ENCODE measurements at places on chromosomes 4 and X. TPM values are rescaled to one million over a fixed set of nuclear protein-coding genes. Genes with fewer than 3 reads are reported as not detected.

The RLIM gene
- total RNA-seq = 50.9 TPM

The MGARP gene
- 0.34 TPM for total RNA-seq

The RHOH gene
- total RNA-seq = 0.29 TPM

DNA sequence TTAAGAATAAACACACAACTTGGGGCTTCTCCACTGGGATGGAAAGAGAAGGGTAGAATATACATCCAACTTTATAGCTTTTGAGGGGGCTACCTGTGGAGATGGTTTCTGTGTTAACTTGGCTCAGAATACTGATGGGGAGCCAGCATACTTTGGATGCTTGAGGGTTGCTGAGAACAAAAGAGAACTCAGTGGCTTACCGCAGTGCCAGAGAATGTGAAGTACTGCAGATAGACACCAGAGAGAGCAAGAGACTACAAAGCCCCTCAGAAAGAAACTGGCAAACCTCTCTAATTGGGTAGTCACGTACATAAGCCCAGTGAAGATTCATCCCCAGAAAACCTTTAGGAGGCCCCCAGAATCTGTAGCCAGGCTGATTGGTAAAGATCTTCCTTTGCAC, 214.4 kb downstream of the DCHS2 start:
- H3K27me3 ChIP-seq = peaks cover 4% of the 10 kb centered on the region
- DNase-seq = no peak
- no peak overlapping the region for H3K4me3 ChIP-seq
- no peak overlapping the region for H3K27ac ChIP-seq
- H3K4me1 ChIP-seq = no peaks in the 10 kb centered on the region

DNA sequence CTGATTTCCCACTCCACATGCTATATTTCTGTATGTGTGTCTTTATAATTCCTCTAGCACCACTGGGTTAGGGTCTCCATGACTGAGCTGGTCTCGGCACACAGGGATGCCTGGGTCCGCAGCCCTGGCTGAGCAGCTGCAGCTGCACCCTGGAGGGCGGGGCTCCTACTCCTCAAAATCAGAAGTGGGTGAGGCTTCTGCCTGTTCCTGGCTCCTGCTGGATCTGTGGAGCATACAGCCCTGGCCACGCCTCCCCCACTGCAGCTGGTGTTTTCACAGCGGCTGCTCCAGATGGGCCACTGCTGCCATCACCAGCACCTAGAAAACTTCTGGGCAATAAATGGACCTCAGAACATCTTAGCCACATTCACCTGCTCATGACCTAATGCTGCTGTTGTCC, 30.9 kb downstream of the SPCS3 start:
- no peak for DNase-seq
- H3K4me1 ChIP-seq = no peaks in the 10 kb centered on the region
- H3K36me3 ChIP-seq = peaks cover 45% of the 10 kb centered on the region

GRCh38 chrX:6386837-6387236, 148.1 kb downstream of the VCX3A start:
- no peaks in the 10 kb centered on the region for H3K36me3 ChIP-seq
- peaks cover 26% of the 10 kb centered on the region for H3K27me3 ChIP-seq
- no peak for DNase-seq
- no peaks in the 10 kb centered on the region for H3K4me1 ChIP-seq
- H3K4me3 ChIP-seq = no peak overlapping the region

DNA sequence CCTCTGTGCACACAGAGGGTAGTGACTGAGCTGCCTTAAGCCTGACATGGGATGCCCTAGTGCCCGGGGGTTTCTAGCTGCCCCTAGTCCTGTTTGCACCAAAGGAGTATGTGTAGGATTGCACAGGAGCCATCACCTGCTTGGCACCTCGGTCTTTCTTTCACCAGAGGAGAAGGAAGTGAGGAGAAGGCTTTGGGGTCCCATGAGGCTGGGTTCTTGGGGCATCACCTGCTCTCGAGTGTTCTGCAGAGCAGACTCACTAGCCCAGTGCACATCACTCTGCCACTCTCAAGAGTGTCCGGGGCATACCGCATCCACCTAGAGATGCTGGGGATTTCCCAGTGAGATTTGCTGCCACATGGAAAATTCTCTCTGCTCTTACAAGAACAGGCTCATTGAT, 40.5 kb upstream of the GPR78 start:
- no peak overlapping the region for H3K27ac ChIP-seq
- H3K4me3 ChIP-seq = no peak overlapping the region
- H3K36me3 ChIP-seq = no peaks in the 10 kb centered on the region
- no peak for DNase-seq
- peaks cover 30% of the 10 kb centered on the region for H3K4me1 ChIP-seq

DNA sequence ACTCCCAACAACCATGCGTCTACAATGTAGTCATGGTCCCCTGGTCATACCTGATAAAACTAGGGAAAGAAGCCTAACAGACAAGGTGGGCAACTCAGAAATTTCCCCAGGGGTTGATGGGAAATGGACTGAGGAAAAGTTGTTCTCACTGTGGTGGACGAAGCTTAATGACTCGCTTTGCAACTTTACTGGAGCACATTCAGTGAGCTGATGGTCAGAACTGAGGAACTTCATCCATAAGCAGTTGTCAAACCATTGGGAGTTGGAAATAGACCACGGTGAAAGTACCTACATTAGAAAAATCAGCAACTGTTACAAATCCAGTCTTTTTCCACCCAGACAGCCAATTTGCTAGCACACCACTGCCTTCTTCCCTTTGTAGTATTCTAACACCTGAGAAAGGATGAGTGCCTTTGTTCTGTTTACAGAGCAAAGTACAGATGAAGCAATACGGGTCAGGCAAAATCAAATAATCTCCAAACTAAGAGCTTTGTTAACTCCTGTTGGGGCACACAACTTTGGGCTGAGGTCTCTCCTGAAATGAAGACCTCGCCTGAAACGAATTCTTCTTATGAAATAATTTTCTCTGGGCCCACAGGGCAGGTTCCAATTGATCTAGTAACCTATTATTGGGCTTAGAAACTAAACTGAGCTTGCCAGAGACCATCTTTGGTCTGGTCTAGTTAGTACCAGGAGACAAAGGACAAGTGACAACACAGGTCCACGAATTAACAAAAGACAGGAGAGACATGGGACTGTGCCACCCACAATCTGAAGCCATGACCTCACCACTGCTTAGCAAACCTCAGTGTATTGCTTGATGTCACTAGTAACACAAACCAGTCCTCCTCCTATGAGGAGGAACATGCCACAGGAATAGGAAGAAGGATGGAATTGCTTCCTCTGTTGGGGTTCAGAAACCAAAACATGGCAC, 58.9 kb upstream of the NFKB1 start:
- peaks cover 23% of the 10 kb centered on the region for H3K4me1 ChIP-seq
- H3K36me3 ChIP-seq = no peaks in the 10 kb centered on the region
- no peaks in the 10 kb centered on the region for H3K27me3 ChIP-seq
- H3K27ac ChIP-seq = no peak overlapping the region
- DNase-seq = no peak
- no peak overlapping the region for H3K4me3 ChIP-seq

DNA sequence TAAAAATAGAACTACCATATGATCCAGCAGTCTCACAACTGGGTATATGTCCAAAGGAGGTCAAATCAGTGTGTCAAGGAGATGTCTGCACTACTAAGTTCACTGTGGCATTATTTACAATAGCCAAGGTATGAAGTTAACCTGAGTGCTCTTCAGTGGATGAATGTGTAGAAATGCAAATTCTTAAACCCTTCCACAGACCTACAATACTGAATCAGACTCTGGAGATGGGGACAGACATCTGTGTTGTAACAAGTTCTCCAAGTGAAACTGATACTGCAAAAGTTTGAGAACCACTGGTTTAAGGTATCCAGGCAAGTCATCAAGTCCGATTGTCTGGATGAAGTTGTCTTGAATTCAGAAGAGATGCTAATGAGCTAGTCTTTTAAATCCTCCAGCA, 38.5 kb downstream of the SMAD1 start:
- H3K27me3 ChIP-seq = no peaks in the 10 kb centered on the region
- DNase-seq = no peak
- peaks cover 22% of the 10 kb centered on the region for H3K36me3 ChIP-seq
- H3K4me3 ChIP-seq = no peak overlapping the region

DNA sequence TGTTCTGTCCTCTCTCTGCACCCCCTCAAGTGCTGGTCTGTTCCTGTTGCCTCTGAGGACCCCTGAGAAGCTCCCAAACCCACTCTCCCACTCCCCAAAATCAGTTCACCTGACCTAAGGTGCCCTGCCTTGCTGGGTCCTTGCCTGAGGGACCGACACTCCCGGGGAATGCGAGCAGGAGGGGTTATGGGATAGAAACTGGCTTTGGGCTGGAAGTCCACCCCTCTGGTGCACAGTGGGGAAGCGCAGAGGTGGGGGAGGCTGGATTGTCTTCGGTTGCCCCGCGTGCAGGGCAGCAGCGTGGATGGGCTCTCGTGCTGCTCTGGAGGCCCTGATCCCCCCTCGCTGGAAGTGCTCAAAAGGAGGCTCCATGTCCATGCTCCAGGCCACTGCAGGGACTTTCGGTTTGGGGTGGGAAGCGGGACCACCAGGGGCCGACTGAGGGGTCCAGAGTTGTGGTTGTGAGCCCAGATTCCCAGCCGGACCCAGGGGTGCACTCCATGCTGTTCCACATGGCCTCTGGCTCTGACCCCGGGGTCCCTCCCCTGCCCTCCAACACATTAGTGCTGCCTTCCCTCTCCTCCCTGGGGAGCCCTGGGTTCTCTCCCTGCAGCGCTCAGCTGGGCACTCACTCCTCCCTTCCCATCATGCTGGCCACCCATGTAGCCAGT, 7.6 kb downstream of the SORCS2 start:
- H3K4me1 ChIP-seq = peaks cover 47% of the 10 kb centered on the region
- H3K4me3 ChIP-seq = no peak overlapping the region
- peaks cover 19% of the 10 kb centered on the region for H3K27me3 ChIP-seq
- DNase-seq = no peak
- H3K36me3 ChIP-seq = no peaks in the 10 kb centered on the region

DNA sequence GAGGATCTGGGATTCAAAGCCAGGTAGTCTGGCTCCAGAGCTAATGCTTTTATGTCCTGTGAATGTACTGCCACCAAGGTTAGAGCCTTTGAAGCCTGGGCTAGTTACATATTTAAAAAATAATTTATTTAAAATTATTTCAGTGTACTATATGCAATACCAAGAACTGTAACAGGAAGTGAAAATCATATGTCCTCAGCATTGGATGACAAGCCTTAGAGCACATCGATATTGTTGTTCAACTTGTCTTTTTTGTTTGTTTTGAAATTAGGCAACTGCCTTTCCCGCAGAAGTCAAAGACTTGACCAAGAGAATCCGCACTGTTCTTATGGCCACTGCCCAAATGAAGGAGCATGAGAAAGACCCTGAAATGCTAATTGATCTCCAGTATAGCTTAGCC, 73.1 kb upstream of the IL13RA1 start:
- no peak overlapping the region for H3K27ac ChIP-seq
- no peak overlapping the region for H3K4me3 ChIP-seq
- H3K27me3 ChIP-seq = no peaks in the 10 kb centered on the region
- DNase-seq = no peak

- H3K27ac ChIP-seq = no peak overlapping the region
- no peak overlapping the region for H3K4me3 ChIP-seq
- H3K36me3 ChIP-seq = peaks cover 63% of the 10 kb centered on the region
- no peaks in the 10 kb centered on the region for H3K27me3 ChIP-seq
- no peaks in the 10 kb centered on the region for H3K4me1 ChIP-seq
- no peak for DNase-seq
Observed at GRCh38 chr4:150725957-150726523, 144.1 kb downstream of the MAB21L2 start.

All from mesothelial cell of epicardium (in vitro differentiated cells).